Stimulated activated CD4-positive, alpha-beta T cell treated with anti-CD3 and anti-CD28 coated beads, Interleukin-2, amount 100 ng/mL, for 24 hours (primary cell): ENCODE measurements at places on chromosomes 3 and 15.

DNA sequence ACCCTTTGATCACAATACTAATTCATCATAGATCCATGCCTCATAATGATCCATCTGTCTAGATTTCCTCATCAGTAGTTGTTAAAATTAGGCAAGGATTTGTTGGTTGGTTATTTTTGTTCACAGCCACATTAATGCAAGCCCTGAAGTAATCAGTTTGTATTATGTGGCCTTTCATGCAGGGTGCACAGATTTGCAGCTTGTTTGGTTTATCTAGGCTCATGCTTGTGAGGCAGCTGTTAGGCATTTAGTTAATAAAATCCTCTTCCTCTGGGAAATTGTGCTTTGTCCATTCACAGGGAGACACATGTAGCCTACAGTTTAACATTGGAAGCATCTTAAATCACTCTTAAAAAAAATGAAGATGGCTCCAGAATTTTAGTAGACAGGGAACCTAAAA is 162.8 kb upstream of the ZNF385D start:
- no peak for DNase-seq

- DNase-seq = no peak
Measured at GRCh38 chr3:115503394-115503793, 119.9 kb upstream of the GAP43 start.

DNA sequence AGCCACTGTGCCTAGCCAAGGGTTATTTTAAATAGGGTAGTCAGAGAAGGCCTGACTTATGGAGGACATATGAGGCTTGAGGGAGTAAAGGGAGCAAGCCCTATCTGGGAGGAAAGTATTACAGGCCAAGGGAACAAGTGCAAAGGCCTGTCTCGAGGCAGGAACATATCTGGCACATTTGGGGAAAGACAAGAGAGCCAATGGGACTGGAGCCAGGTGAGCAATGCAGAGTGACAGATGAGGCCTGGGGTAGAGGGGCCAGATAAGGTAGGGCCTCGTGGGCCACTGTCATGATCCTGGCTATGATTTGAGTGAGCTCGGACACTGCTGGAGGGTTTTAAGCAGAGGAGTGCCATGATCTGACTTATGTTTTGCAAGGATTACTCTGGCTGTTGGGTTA is 43.8 kb downstream of the DCP1A start:
- no peak for DNase-seq

GRCh38 chr15:48493084-48493762 is 152.3 kb downstream of the FBN1 start:
- DNase-seq = no peak

DNA sequence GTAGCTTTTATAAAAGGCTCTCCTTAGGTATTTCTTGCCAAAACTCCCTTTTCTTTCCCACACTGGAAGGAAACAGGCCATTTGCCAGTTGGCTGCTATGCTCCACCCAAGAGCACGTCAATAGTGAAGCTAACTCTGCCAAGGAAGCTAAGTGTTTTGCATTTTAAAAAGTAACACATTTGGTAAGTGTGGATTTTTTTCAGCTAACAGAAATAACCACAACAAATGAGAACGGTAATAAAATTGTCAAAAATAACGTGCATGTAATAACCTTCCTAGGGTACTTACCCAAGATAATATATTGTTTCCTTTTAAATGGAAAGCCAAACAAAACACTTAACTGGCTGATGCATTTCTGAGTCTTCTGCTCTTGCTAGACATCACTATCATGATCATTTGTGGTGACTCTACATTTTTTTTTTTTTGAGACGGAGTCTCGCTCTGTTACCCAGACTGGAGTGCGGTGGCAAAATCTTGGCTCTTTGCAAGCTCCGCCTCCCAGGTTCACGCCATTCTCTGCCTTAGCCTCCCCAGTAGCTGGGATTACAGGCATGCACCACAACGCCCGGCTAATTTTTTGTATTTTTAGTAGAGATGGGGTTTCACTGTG is 4.6 kb downstream of the DPP8 start:
- DNase-seq = no peak

- DNase-seq = no peak
Measured at GRCh38 chr15:67089217-67090193, 24.1 kb downstream of the SMAD3 start.

- DNase-seq = no peak
Measured at GRCh38 chr3:126309861-126310655, 47.1 kb downstream of the KLF15 start.

GRCh38 chr3:42961633-42962032 is 17.5 kb upstream of the GASK1A start:
- DNase-seq = peak; percentile 11

DNA sequence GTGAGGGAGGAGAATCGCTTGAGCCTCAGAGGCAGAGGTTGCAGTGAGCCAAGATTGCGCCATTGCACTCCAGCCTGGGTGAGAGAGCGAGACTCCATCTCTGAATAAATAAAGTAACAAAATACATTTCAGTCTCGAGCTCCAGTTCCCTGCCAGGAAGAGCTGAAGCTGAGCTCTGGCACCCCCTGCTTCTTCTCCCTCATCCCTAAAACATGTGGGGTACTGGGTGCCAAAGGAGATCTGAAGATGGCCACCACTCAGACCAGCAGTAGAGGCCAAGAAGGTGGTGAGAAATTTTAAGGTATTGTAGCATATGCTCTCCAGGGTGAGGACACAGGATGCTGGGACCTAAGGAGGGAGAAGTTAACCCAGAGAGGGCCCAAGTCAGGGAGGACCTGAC is 75.0 kb upstream of the CGNL1 start:
- DNase-seq = no peak

DNA sequence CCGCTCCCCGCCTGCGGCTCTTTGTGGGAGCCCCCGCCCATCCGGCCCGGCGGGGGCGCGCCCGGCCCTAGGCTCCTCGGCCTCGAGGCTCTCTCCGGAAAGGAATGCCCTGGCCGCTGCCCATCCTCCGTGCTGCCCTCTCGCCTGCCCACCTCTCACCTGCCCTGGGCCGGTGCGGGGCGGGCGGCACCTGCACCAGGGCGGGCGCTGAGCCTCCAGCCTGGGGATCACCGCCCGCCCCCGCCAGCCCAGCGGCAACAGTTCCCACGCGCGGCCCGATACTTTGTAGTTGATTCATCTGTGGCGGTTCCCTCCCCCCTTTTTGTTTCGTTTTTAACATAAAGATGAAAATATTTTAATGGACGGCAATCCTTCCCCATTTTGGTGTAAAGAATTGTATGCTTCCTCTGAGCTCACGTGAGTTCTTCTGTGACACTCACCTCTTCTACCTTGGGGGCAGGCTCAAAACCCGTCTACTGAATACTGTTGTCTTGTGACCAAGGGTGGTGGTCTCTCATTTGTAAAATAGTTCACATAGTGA is 1.9 kb downstream of the KLF13 start:
- DNase-seq = peak; percentile 86

- DNase-seq = no peak
Measured at GRCh38 chr15:25652704-25653103, 210.4 kb downstream of the ATP10A start.
